CD4-positive, alpha-beta T cell (primary cell): ENCODE measurements at places on chromosomes 3 and 15. TPM values are rescaled to one million over a fixed set of nuclear protein-coding genes. Genes with fewer than 3 reads are reported as not detected.

- no peak overlapping the region for H3K4me3 ChIP-seq
- DNase-seq: no peak
- H3K36me3 ChIP-seq: no peaks in the 10 kb centered on the region
- H3K27ac ChIP-seq: no peak overlapping the region
Observed at GRCh38 chr15:92527197-92527596, 128.4 kb downstream of the FAM174B start.

GNAT1 gene
- total RNA-seq: 0.28 TPM

TP53BP1 gene
- total RNA-seq: 44.6 TPM

ARGFX gene
- total RNA-seq: not detected

DNA sequence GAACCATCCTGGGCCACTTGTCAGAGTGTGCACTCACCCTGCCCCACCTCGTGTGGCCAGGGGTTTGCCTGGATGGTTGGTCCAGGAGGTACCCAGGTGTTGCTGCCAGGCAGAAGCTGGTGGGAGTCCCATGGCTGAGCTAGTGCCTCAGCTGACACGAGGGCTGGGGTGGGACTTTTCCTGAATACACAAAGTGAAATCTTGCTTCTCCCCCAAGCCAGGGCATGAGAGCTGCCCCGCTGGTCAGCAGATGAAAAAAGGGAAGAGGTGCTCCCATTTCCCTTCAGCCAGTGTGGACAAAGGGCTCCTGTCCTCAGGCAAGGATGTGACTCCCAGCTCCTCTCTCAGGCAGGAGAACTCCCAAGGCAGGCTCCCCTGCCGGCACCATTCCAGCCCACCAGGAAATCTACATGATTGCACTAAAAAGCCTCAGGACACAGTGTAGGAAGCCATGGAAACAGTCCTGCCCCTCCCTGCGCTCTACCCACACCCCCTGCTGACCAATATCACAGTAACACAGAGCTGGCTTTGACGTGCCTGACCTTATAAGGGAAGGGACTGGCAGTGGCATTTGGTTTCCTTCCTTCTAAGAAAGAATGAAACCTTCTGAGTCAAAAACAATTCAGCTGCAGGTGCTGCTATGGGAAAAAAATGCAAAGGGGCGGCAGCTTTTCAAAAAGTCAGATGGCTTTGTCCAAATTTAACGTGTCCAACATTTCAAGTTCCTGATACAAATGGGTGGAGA, 33.9 kb downstream of the MYO5C start:
- no peaks in the 10 kb centered on the region for H3K27me3 ChIP-seq
- peak overlapping the region; percentile 68 for H3K27ac ChIP-seq
- H3K36me3 ChIP-seq: no peaks in the 10 kb centered on the region
- no peak overlapping the region for H3K4me3 ChIP-seq
- peaks cover 42% of the 10 kb centered on the region for H3K4me1 ChIP-seq

GRCh38 chr3:197006860-197007259, 22.8 kb downstream of the MELTF start:
- H3K4me1 ChIP-seq: peaks cover 16% of the 10 kb centered on the region
- DNase-seq: no peak
- no peak overlapping the region for H3K4me3 ChIP-seq

LEKR1 gene
- total RNA-seq: 0.77 TPM

- no peak overlapping the region for H3K27ac ChIP-seq
- DNase-seq: no peak
- H3K4me1 ChIP-seq: no peaks in the 10 kb centered on the region
- no peak overlapping the region for H3K4me3 ChIP-seq
Observed at GRCh38 chr15:65952391-65953053, 83.2 kb downstream of the RAB11A start.

IQCF6 gene
- total RNA-seq: not detected

GRCh38 chr15:92747047-92747446, 91.5 kb upstream of the FAM174B start:
- H3K27ac ChIP-seq: no peak overlapping the region
- DNase-seq: no peak
- H3K4me3 ChIP-seq: no peak overlapping the region
- H3K36me3 ChIP-seq: no peaks in the 10 kb centered on the region

OR5H6 gene
- total RNA-seq: not detected

PARP15 gene
- 41.8 TPM for total RNA-seq

- DNase-seq: no peak
- no peak overlapping the region for H3K27ac ChIP-seq
- H3K4me1 ChIP-seq: no peaks in the 10 kb centered on the region
- H3K36me3 ChIP-seq: peaks cover 3% of the 10 kb centered on the region
- H3K27me3 ChIP-seq: no peaks in the 10 kb centered on the region
Observed at GRCh38 chr3:48493203-48493501, 10.8 kb downstream of the SHISA5 start.

ISY1 gene
- 28.2 TPM for total RNA-seq

DNA sequence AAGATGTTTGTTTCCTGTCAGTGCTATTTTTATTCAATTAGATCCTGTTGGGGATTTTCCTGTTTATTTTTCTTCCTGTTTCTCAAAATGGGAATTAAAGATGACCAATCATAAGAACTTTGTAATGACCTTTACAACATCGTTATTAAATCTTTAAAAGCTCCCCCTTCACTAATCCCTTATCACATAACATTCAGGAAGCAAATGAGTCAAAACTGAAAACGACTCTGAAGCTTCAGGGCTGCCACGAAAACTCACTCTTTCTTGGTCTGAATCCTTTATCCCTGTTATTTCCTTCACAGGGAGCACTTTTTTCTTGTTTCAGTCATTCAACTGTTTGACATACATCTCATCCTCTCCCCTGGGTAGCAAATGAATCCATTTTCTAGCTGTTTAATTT, 75.8 kb upstream of the MB21D2 start:
- no peak for DNase-seq
- no peaks in the 10 kb centered on the region for H3K36me3 ChIP-seq
- H3K27me3 ChIP-seq: no peaks in the 10 kb centered on the region
- H3K4me1 ChIP-seq: no peaks in the 10 kb centered on the region

- H3K4me3 ChIP-seq: no peak overlapping the region
- H3K4me1 ChIP-seq: no peaks in the 10 kb centered on the region
- H3K27me3 ChIP-seq: no peaks in the 10 kb centered on the region
- no peak overlapping the region for H3K27ac ChIP-seq
- DNase-seq: no peak
Observed at GRCh38 chr3:54630101-54630623, 297.7 kb downstream of the LRTM1 start.

- H3K4me3 ChIP-seq: no peak overlapping the region
- H3K36me3 ChIP-seq: no peaks in the 10 kb centered on the region
- no peaks in the 10 kb centered on the region for H3K27me3 ChIP-seq
Observed at GRCh38 chr3:119340014-119340413, 45.8 kb downstream of the ARHGAP31 start.

- no peak overlapping the region for H3K4me3 ChIP-seq
- no peak for DNase-seq
- H3K27me3 ChIP-seq: no peaks in the 10 kb centered on the region
- H3K4me1 ChIP-seq: peaks cover 7% of the 10 kb centered on the region
- H3K27ac ChIP-seq: no peak overlapping the region
Observed at GRCh38 chr3:179181993-179182551, 33.9 kb downstream of the PIK3CA start.

- no peak overlapping the region for H3K27ac ChIP-seq
- no peaks in the 10 kb centered on the region for H3K36me3 ChIP-seq
- no peaks in the 10 kb centered on the region for H3K4me1 ChIP-seq
- DNase-seq: peak; percentile 16
Observed at GRCh38 chr3:109059264-109059663, 58.7 kb downstream of the MORC1 start.

DNA sequence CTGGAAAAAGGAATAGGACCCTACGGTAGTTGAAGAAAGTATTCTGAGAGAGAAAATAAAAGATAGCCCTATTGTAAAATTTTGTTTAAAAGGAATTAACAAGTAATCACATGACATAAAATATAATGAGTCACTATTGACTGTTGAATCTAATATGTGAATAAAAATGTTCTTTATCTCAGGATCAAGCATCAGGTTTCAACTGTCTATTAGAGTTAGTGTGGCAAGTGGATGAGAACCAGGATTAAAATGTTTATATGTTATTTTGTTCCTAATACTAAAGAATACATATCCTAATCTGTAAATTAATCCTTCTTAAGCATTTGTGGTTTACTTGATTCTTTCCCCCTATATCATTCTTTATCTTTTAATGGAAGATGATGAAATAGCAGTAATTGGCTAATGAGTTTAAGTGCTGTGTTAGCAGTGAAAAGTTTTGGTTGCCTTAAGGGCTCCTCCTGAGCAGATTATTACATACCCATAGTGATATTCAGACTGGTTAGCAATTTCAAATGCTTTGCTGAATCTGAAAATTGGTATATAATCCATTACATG, 101.8 kb upstream of the BCHE start:
- H3K4me3 ChIP-seq: no peak overlapping the region
- no peaks in the 10 kb centered on the region for H3K36me3 ChIP-seq
- H3K27me3 ChIP-seq: no peaks in the 10 kb centered on the region
- no peaks in the 10 kb centered on the region for H3K4me1 ChIP-seq
- DNase-seq: no peak
- H3K27ac ChIP-seq: no peak overlapping the region

GRCh38 chr3:26687466-26687865, 64.9 kb downstream of the LRRC3B start:
- H3K4me1 ChIP-seq: no peaks in the 10 kb centered on the region
- H3K36me3 ChIP-seq: no peaks in the 10 kb centered on the region
- H3K27ac ChIP-seq: no peak overlapping the region
- DNase-seq: no peak
- no peaks in the 10 kb centered on the region for H3K27me3 ChIP-seq
- H3K4me3 ChIP-seq: no peak overlapping the region

- H3K27me3 ChIP-seq: no peaks in the 10 kb centered on the region
- no peak overlapping the region for H3K27ac ChIP-seq
- no peak for DNase-seq
- no peak overlapping the region for H3K4me3 ChIP-seq
- peaks cover 5% of the 10 kb centered on the region for H3K4me1 ChIP-seq
Observed at GRCh38 chr3:58192069-58192468, 18.7 kb downstream of the DNASE1L3 start.

- no peak overlapping the region for H3K4me3 ChIP-seq
- peaks cover 2% of the 10 kb centered on the region for H3K4me1 ChIP-seq
- DNase-seq: no peak
Observed at GRCh38 chr3:132443421-132443820, 26.1 kb downstream of the DNAJC13 start.

GRCh38 chr3:134466331-134466730, 19.5 kb downstream of the ANAPC13 start:
- DNase-seq: no peak
- no peaks in the 10 kb centered on the region for H3K4me1 ChIP-seq
- H3K27ac ChIP-seq: no peak overlapping the region

ZNF662 gene
- 2.7 TPM for total RNA-seq

CCR3 gene
- total RNA-seq: not detected

- no peaks in the 10 kb centered on the region for H3K36me3 ChIP-seq
- no peaks in the 10 kb centered on the region for H3K27me3 ChIP-seq
- no peak overlapping the region for H3K27ac ChIP-seq
- peaks cover 18% of the 10 kb centered on the region for H3K4me1 ChIP-seq
- no peak overlapping the region for H3K4me3 ChIP-seq
Observed at GRCh38 chr3:66603151-66603611, 102.4 kb upstream of the LRIG1 start.

KIF15 gene
- total RNA-seq: 0.11 TPM
